ENCODE measurements at places on chromosomes 16 and 17.

- DNase-seq = no peak
Measured at GRCh38 chr16:28572696-28573510, 19.2 kb downstream of the SGF29 start.

DNA sequence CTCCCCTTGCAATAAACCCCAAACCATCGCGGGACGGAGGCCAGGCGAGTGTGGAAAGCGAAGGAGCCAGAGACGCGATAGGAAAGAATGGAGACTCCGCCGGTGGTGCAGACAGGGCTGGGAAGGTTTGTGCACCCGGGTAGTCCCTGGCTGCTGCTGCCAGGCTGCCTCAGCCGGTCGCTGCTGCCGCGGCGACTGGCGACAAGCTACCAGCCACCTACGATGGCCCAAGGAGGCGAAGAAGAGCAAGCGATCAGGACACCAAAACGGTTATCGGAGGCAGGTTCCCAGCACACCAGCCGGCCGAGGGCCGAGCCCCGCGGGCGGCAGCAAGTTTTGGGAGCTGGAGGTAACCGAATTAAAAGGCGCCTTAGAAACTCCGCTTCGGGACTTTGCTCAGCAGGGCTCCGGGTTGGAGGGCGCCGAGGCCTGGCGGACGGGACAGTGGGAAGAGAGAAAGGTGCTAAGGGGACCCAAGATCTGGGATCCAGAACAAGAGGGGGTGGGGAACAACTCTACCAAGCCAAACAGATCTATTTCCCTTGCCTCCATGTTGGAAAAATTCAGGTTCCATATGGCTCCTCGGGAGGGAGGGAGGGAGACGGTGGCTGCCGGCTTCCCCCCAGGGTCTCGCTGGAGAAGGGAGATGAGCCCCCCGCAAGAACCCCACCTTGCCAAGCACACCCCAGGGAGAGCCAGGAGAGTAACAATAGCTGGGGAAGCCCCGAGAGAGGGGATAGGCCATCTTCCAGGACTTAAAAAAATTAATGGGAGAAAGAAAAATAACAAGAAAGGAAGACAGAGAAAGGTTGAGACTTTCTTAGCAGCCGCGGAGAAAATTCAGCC, 9.7 kb upstream of the HOXB2 start:
- DNase-seq = peak; percentile 11

- no peak for DNase-seq
Measured at GRCh38 chr17:50046179-50046578, 9.7 kb upstream of the ITGA3 start.

DNA sequence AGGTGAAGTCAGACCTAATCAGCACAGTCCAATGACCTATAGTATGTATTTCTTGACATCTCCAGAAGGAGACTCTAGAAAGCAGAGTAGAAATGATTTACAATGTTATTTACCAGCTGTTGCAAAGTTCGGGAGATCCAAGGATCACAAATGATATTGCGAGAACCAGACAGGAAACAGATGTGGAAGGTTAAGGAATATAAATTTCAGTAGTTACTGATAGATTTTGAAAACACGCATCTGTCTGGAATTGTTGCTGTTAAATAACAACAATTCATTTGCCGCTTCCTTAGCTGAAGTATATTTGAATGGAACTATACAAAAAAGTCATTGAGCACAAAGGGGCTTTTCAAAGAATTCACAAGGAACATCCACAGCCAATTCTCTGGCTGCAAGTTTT, 72.0 kb downstream of the STXBP4 start:
- no peak for DNase-seq

GRCh38 chr16:30528799-30529457, 2.6 kb upstream of the ZNF768 start:
- no peak for DNase-seq

DNA sequence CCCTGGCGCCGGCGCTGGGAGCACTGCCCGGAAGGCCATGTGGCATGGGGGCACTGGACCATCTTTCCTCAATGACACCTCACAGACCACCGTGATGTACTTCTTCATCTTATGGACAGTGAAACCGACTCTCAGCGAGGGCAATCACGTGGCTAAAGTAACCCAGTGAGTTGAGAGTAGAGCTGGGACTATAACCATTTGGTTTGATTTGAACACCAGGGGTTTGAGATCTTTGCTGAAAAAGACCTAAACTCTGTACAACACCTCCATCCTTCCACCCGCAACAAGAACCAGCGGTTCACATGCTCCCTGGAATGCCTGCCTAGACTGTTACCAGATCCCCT, 3.3 kb downstream of the ITGA2B start:
- no peak for DNase-seq

DNA sequence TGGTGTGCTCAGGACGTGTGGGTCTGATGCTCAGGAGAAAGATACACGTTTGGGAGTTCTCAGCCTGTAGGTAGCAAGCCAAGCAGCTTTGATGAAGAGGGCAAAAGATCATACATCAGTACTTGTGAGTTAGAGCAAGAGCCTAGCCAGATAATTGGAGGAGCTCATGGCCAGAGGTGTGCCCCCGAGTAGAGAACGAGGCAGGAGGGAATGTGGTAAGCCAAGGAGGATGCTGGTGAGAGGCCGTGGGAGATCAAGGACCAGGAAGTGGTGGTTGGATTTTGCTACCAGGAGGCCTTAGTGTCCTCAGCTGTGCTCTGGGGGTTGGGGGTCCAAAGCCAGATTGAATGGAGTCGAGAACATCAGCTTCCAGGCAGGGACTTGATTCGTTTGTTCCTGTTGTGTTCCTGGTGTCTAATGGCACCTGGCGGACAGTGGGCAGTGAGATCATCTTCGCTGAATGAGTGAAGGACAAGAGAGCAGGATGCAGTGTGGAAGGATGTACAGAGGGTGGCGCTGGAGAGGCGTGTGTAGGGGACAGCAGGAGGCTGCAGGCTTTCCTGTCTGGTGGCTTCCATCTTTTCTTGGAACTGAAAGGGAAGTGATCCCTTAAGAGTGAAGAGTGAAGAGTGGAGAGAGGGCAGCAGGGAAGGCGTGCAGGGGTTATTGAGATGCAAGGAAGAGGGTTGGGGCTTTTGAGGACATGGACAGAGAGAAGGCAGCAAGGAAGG, 11.6 kb downstream of the FBXL19 start:
- DNase-seq = peak; percentile 65

DNA sequence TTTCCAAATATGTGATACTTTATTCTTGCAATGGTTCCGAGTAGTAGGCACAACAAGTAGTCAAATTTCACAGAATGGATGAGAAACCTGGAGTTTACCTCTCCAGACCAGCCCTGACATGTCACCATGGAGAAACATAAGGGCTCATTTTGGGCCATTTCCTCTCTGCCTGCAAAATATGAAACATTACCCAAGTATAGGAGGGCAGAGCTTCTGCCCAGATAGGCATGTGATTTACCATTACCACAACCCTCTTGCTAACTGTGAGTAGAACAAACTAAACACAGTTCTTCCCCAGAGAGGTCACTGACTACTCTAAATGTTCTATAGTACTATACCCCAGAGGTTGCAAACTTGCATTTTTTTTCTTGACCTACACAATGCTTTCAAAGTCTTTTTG, 15.7 kb upstream of the KPNB1 start:
- no peak for DNase-seq

DNA sequence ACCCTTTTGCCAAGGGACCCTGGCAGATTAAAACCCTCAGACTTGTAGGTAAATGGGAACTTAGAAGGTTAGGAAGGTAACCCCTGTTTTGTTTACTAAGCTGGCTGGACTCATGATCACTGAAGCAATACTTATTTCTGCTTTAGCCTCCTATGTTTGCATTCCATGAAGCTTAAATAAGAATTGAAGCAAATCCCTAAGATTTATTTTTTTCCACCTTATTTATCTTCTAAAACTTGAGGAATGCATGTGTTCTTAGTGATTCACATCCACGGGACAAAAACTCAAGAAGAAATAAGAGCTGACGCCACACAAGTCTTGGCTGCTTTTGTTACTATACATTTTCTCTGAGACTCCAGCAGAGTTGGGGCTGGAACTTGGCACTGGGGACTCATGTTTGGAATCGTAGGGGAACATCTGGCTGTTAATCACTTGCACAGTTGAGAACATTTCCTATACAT, 35.5 kb downstream of the CLUAP1 start:
- DNase-seq = no peak

DNA sequence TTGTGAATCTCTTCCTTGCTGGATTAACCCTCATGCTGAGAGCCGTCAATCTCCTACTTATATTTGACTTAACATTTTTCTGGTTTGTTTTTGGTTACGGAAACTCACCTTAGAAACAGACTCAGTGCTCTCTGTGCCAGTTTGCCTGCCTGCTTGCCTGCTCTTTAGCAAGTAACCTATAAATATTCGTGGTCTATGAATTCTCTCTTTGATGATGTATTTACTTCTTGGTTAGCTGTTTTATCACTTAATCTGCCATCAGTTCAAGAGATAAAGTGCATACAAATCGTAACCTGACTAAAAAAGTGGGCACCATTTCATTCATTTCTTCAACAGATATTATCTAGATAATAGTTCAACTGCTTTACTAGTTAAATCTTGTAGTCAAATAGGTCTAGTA, 26.7 kb downstream of the CYB5B start:
- no peak for DNase-seq

- DNase-seq = no peak
Measured at GRCh38 chr16:69932228-69932627, 18.9 kb upstream of the CLEC18A start.

DNA sequence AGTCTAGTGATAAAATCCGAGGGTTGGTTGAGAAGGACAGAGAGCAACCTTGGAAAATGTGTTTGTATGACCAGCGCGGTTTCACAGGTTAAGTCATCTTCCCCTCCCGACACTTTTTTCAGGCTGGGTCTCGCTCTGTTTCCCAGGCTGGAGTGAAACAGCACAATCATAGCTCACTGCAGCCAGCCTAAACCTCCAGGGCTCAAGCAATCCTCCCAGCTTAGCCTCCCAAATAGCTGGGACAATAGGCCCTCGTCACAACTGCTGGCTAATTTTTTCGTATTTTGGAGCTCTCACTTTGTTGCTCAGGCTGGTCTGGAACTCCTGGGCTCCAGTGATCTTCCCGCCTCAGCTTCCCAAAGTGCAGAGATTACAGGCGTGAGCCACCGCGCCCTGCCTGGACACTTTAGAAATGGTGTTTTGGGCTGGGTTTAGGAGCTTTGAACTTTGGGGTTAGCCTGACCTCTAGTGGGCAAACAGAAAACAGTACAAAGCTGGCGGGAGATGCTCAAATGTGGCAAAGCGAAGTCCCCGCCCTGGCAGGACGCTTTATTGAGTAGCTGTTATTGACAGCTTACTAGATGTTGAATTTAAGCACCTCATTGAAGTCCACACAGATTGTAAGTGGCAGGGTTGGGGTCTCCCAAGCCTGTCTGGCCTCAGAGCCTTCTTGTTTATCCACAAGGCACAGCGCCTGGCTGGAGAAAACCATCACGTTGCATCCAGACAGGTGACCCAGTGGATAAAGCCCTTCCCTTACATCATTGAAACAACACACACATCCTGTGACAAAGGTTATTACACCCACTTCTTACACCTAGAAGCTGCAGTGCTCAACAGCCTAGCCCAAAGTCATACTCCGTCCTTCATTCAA, 34.7 kb upstream of the RBBP6 start:
- DNase-seq = no peak

DNA sequence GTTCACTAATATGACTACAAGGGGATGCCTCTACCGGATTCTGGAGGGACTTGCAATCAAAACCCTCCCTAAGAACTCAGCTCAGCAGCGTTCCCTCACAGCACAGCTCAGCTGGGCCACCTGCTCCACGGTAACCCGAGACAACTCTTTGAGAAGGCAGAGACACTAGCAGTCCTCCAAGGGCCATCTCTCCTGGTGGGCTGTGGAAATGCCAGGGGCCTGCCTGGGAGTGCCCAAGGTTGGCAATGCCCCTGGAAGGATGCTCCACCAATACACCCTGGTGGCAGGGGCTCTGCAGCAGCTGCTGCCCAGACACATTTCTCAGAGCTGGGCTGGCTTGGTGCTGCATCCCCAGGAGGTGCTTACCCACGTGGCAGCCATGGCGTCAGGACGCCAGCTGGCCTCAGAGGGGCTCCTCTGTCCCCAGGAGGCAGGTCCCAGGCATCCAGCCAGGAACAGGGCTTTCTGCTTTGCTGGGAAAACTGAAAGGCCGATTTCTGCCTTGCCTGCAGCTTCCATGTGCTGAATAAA, 16.5 kb downstream of the CDIP1 start:
- peak; percentile 55 for DNase-seq

GRCh38 chr17:38743556-38744171, 4.5 kb downstream of the PCGF2 start:
- peak; percentile 24 for DNase-seq

- DNase-seq = no peak
Measured at GRCh38 chr17:31175237-31175636, 80.5 kb downstream of the NF1 start.

DNA sequence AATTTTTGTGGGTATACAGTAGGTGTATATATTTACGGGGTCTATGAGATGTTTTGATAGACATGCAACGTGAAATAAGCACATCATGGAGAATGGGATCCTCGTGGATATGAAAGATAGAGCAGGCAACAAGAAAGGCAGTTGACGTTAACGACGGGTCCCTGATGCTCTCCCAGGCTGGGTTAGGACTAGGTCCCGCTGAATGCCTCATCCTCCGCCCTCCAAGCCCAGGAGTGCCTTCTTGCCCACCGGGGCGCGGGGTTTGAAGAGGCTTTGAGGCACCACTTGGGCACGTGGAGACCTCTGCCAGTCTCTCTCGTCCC, 9.5 kb upstream of the ZFP90 start:
- no peak for DNase-seq
